NCI-H524 (cell line): ENCODE measurements at places on chromosomes 4 and X.

DNA sequence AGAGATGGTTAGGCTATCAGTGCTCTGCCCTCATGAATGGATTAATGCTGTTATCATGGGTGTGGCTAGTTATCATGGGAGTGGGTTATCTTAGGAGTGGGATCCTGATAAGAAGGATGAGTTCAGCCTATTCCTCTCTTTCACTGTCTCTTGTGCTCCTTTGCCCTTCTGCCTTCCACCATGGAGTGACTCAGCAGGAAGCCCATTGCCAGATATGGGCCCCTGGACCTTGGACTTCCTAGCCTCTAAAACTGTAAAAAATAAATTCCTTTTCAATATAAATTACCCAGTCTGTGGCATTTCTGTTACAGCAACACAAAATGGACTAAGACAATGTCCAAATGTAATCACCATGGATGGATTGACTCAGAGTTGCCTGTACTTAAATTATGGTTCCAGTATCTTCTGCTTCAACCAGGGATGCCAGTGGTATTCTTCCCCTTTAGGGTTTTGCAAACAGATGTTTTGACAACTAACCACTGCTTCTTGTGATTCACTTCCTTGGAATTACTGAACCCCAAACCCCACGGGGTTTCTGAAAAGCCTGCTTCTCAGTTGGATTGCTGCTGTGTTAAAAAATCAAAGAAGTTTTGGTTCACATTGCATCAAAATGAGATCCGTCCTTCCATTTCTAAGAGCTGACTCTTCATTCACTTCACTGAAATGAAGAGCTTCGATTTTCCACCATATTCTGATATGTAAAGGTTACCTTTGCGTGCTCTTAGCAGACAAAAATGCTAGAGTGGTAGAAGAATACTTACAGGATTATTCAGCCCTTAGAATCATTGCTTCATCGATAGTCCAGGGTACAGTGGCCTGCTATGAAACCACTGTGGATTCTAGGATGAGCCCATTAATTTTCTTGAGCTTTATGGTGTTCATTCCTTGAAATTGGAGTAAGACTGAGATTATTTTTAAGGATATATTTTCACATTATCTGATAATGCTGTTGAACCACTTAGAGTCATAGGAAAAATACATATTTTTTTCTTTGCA, 107.7 kb downstream of the FRMPD4 start:
- no peak for DNase-seq

- DNase-seq, result no peak
Observed at GRCh38 chrX:50770702-50771101, 43.3 kb downstream of the SHROOM4 start.

DNA sequence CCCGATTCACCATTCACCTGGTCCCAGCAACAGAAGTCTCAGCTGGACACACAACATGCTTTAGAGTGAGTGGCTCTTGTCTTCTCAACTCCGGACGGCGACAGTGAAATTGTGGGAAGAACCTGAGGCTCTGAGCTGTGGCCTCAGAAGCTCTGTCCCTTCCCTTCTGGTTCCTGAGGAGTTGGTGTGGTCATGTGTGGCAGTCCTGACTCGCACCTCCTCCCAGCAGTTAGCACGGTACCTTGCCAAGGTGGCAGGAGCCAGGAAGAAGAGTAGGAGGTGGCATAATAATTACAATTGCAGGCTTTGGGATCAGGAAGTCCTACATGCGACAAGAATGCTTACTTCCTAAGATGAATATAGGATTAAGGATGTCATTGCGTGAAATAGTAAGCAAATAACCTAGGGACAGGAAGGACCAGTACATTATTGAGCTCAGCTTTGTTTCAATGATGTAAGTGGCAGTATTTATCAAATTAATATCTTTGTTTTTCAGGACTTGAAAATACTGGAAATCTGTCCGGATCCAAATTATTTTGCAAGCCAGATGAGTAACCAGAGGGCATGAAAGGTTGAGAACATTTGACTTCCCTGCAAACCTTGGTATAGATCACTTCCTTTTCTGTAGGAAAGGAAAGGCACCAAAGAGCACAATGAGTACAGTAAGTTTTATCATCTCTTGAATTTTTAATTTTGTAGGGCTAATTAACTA, 21.1 kb downstream of the RNF4 start:
- no peak for DNase-seq

- DNase-seq, result no peak
Observed at GRCh38 chrX:79081895-79082512, 62.5 kb upstream of the GPR174 start.

DNA sequence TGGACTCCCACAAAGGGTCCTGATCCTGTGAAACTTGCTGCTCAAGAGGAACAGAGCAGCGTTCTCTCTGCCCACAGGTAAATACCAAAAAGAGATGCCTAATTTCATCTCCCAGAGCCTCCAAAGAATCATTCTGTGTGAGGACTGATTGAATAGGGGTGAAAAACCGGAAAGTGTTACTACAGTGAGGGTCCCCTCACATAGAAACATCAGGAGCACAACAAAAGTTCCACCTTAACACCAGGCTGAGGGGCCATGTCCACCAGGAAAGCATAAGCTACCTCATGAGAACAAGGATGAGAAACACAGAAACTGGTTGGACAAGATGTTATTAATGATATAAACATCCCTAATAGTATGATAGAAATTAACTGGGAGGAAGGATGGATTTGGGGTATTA, 140.9 kb downstream of the NWD2 start:
- DNase-seq, result no peak

GRCh38 chr4:4670869-4671268, 129.0 kb upstream of the STX18 start:
- no peak for DNase-seq

DNA sequence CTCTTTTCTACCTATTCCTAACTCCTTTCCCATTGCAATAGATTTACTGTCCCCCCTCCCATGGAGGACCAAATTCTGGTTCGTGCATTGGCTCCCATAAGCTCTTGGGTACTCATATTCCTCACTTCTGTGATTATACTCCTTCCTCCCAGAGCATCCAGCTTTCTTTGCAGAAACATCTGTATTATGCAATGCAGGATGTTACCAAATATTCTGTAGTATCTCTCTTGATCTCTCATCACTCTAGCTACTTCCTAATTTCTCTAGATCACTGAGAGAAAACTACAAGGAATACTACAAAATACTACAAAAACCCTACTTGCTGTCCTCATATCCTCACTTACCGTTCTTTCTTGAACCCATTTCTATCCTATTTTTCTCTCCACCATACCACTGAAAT, 395.9 kb upstream of the HS3ST1 start:
- DNase-seq, result no peak

- DNase-seq, result no peak
Observed at GRCh38 chr4:157076578-157076947, 613 bp downstream of the GLRB start.
